ENCODE measurements at places on chromosomes 6 and 20.

DNA sequence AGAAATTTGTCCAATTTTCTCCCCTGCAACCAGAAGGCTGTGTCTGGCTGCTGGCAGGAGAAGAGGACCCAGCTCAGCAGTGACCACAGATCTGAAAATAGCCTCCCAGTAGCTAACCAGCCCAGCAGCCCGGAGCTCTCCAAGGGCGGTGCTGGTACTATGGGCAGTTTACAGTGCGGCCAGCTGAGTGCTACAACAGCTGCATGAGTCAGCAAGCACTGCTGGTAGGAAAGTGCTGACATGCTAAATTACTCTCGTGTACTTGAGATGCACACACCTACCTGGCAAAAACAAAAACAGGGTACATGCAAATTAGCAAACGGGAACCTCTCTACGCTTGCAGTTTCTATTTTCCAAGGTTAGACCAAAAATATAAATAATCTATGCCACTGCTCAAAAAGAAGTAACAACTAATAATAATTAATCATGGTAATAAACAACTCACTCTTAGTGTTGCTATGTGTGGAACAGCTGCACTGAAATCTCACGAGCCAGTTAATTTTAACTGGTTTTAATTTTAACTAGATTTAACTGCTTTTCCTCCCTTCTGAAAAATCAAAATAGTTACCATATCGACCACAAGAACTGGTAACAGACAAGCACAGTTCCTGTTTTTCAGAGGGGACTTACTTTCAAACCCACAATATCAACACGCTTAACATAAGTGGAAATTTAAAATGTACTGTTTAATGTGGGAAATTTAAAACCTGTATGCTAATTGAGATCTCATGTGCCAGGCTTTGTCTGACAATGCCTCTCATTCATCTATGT lies 10.8 kb downstream of the BACH2 start:
- DNase-seq: peak; percentile 95

DNA sequence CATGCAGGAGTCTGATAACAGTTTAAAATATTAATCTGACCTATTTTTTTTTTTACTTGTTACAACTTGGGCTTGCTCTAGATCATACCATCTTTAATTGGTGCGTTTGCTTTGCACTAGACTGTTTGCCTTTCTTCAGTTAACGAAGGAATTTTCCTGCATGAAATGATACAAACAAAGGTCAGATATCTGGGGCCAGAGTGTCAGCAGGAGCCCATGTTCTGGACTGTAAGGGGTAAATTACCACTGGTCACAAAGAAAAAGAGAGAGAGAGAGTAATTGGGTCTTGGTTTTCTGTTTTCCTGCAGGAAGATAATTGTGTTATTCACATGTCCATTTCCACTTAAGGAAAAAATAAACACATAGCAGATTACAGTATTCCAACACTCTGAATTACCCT lies 399.4 kb upstream of the MARCKS start:
- DNase-seq: no peak

DNA sequence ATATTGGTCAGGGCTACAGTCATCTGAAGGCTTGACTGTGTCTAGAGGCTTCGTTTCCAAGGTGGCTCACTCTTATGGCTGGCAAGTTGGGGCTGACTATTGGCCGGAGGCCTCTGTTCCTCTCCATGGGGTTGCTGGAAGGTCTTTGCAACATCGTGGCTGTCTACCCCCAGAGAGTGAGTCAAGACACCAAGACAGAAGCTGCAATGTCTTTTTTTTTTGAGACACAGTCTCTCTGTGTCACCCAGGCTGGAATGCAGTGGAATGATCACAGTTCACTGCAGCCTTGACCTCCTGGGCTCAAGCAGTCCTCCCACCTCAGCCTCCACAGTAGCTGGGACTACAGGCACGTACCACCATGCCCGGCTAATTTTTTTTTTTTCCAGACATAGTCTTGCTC lies 29.4 kb upstream of the KIF3B start:
- DNase-seq: no peak

DNA sequence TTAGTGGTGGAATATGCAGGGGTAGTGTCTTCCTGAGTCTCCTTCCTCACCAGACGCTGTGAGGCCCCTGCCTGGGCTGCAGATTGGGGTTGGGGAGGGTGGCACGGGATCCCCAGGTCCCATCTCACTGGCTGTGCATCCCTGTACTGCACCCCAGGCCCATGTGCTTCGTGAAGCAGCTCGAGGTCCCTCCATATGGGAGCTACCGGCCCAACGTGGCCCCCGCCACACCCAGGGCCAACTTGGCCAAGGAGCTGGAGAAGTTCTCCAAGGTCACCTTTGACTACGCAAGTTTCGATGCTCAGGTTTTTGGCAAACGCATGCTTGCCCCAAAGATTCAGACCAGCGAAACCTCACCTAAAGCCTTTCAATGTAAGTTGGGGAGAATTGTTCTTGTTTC lies 38.6 kb upstream of the PCMTD2 start:
- DNase-seq: no peak

DNA sequence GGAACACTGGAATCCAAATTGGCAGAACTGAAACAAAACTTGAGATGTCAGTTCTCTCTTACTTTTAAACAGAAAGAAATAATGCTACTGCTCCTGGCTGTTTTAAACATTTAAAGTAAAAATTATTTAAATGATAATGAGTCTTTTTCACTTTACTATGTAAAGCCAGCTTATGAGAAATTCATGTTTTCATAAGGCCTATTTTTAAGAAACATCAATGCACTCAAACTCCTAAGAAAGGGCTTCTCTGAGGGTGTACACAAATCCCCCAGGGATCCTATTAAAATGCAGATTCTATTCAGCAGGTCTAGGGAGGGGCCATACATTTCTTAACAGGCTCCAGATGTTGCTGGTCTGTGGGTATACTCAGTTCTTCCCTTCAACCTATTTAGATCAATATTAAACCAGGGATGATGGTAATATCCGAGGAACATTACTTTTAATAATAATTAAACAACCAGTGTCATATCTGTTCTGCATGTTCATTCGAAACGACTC lies 2.3 kb downstream of the FERMT1 start:
- no peak for DNase-seq

GRCh38 chr6:3915076-3915791 lies 66.1 kb downstream of the FAM50B start:
- no peak for DNase-seq

DNA sequence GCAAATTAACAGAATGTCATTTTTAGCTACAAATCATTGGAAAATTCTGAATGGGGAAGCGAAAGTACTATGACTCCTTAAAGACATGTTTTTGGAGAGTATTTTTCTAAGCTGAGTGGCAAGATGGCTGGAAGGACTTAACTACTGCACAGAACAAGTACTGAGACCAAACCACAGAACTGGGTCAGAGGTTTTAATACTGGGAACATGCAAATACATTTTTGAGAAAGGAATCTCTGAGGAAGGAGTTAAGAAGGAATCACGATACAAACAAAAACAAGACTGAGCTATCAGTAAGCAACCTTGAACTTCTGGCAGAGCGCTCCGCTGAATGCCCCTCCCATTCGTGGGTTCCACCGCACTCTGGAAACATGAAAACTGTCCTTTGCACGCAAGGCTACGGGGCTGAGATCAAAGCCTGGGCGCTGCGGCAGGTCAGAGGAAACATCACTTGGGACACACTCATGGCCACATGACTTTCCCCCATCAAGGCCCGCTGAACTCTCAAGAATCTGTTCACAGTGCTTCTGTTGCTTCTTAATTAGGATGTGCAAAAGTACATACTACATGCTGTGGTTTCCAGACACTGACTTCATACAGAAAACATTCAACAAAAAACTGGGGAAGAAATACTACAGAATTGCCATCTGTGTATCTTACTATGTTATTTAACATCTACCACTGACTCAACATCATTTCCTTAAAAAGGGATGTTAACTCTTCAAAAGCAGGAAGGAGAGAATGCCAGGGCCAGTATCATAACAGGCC lies 27.8 kb downstream of the SLC23A2 start:
- DNase-seq: peak; percentile 72

DNA sequence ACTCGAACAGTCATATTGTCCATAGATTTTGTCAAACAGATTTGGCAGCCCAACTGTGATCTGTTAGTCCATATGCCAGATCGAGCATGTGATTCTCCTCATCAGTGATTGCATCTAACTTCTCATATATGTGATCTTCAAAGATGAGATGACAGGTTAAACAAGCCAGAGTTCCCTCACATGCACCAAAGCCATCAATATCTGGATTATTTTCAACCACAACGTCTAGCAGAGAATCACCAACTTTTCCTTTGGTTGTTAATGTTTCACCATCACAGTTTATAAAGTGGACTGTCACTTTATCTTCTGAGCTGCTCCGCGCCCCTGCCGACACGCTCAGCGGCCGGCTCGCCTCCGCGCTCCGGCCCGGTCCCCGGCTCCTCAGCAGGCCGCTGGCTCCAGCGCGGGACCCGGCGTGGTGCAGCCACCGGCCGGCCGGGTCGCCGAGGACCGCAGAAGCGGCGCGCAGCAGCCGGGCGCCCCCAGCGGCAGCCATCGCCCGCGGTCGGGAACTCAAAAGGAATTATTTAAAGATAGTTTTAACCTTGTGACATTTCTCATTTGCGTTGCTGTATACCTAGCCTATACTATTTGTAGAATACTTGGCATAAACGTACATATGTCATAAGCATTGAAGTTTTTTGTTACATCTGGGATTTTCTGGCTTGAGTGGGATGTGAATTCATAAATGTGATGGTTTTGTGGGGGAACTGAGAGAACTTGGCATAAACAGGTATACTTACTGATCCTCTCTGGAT lies 40.1 kb upstream of the DYNLRB1 start:
- peak; percentile 76 for DNase-seq

DNA sequence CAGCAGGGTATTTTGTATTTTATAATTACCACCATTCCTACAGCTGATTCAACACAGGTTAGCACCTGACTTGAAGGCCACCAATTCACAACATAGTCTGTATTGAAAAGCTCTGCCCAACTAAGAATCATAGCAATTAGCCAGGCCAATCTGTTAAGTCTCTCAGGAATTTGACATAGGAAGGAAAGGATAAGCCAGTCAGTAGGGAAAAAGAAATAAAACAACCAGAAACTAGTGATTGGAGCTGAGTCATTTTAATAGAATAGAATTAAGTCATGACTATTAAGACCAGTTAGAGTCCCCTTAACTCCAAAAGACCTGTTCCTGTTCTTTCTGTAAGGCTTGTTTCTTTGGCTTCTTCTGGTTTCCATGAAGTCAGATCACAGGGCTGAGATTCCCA lies 8.1 kb downstream of the RANBP9 start:
- no peak for DNase-seq

DNA sequence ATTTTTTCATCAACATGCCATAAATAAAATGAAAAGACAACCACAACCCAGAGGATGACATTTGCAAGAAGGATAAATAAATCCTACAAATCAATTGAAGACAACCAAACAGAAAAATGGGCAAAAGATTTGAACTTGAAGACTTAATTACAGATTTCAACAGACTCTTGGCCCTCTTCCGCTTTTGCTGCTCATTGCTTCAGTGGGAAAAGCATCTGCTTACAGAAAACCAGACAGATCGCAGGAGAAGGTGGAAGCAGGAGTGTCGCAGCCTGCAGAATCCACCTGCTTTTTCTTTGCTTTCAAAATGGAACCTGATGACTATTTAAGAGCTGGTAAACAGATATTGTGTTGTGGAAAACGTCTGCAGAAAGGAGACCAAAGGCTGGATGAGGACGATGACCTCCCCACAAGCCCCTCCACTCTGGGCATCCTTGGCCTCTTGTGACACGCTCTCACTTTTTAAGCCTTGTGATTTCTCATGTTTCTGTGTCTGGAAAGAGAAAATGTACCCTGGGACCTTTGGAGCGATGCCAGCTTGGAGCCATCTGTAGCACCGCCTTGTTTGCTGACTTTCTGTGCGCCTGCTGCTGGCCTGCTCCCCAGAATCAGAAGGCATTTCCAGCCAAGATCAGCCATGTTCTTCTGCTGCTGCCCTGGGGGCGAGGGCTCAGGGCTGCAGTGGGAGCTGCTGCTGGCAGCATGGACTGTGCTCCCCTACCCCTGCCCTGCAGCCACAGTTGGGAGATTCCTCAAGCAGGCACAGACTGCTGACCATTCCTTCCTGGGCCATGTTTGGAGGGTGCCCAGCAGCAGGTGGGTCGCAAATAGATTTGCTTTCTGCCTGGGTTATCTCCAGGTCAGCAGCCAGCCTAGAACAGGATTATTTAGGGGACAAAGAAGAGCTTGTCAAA lies 3.6 kb upstream of the CSTL1 start:
- DNase-seq: no peak

DNA sequence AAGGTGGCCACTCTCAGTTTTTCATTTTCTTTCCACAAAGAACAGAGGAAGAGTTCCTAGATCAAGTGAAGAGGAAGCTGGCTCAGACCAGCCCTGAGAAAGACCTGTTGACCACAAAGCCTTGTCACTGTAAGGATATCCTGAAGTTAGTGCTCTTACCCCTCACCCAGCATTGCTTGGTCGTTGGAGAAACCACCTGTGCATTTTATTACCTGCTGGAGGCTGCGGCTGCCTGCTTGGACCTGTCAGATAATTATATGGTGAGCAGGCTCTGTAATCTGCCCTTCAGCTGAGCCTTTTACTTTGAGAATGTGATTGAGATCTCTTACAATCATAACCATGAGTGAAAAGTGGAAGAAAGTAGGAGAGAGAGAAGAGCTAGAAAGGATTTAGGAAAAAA lies 21.9 kb downstream of the TREML1 start:
- no peak for DNase-seq

GRCh38 chr20:34626992-34627391 lies 49.9 kb downstream of the PIGU start:
- no peak for DNase-seq

DNA sequence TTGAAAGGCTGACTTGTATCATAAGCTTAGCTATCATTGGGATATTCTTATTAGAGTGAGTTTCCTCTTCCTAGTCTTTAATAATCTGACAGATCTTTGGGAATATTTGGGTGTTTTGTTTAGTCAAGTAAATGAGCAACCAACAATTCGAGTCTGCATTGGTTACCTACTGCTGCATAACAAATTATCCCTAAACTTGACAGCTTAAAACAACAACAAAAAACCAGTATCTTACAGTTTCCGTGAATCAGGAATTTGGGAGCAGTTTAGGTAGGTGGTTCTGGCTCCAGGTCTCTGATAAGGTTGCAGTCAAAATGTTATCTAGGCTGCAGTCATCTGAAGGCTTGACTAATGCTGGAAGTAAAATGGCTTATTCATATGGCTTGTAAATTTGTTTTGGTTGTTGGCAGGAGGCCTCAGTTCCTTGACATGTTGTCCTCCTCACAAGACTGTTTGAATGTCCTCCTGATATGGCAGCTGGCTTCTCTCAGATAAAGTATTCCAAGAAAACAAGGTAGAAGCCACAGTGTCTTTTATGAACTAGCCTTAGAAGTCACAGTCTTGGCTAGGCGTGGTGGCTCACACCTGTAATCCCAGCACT lies 7.2 kb downstream of the GTF3C6 start:
- DNase-seq: no peak

All from astrocyte of the hippocampus (primary cell).